ENCODE measurements at places on chromosomes 7 and 10.

GRCh38 chr7:88492153-88492552, 185.5 kb upstream of the STEAP4 start:
- no peak for DNase-seq

DNA sequence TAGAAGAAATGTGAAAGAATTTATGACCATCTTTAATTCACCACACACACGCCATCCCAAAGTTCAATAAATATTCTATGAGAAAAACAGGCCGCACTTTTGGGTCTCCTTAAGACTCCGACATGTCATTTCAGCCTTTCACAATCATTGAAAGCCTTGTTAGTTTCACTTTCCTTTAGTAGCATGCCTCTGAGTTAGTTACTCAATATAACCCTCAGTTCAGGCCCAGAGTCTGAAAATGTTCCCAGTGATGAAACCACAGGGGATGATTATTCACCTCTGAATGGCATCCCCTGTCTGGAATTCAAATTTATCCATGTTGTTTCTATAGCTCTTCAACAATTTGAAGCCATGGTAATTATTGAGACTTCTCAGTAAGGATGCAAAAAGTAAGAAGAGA, 278.1 kb upstream of the NRP1 start:
- DNase-seq, result no peak

- DNase-seq, result no peak
Measured at GRCh38 chr10:94224656-94225055, 138.1 kb downstream of the NOC3L start.

DNA sequence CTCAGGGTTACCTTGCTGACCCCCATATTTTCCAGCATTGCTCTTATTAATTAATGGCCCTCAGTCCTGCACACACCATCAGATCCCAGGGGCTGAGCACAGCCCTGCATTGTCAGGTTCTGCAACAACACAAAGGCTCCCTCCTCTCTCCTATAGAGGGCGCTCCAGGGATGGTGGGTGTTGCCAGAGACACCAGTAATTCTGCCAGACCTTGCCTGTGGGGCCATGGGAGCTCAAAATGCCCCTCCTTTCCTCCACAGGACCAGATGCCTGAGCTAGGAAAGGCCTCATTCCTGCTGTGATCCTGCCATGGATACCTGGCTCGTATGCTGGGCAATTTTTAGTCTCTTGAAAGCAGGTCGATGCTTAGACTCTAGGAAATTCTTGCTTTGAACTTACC, 42.8 kb upstream of the PRSS58 start:
- no peak for DNase-seq

- DNase-seq, result no peak
Measured at GRCh38 chr10:89371079-89371478, 6.8 kb upstream of the IFIT1B start.

GRCh38 chr7:51444936-51445335, 128.3 kb upstream of the COBL start:
- DNase-seq, result no peak

- no peak for DNase-seq
Measured at GRCh38 chr7:155861480-155861868, 49.2 kb upstream of the SHH start.

DNA sequence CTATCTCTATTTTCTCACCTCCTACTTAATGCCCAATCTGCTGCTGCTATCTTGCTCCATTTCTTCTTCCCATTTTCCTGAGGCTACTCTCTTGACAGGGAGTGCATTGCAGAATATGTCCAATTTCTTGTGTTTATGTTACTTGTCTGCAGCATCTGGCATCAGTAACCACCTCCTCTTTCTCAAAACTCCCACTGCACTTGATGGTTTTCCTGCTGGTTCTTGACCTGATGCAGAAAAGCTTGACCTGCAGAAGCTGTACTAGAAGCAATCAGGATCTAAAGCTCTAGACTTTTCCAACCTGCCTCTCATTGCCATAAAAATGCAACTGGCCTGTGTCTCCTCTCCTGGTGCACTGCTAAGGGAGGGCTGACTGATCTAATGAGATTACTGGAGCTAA, 287.8 kb downstream of the ZEB1 start:
- DNase-seq, result no peak

- no peak for DNase-seq
Measured at GRCh38 chr7:91287371-91288084, 23.3 kb downstream of the FZD1 start.

- peak; percentile 87 for DNase-seq
Measured at GRCh38 chr10:132516771-132517725, 20.5 kb upstream of the INPP5A start.

DNA sequence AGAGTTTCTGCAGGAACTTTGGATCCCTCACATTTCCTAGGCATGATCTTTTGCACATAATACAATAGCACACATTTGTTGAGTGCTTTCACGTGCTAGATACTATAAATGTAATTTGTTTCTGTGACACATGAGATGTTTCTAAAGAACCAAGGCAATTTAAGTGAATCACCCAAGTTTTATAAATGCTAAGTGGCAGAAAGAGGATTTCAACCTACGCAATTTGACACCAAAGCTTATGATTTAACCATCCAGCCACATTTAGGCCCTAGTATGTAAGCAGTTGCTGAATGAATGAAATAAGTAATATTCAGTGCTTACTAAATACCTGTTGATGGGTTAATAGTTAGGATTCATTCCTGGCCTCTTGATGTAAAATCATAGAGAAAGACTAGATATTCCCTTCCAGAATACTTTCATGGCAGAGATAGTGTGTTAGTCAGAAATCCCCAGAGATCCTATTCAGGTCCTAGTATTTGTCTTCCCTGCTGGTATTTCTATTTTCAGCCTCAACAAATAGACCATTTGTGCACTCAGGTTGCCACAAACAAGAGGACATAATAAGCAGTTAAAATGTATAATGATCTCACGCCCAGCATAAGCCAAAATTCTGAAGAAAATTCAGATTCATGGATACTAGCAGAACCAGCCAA, 572.6 kb downstream of the IPMK start:
- no peak for DNase-seq

DNA sequence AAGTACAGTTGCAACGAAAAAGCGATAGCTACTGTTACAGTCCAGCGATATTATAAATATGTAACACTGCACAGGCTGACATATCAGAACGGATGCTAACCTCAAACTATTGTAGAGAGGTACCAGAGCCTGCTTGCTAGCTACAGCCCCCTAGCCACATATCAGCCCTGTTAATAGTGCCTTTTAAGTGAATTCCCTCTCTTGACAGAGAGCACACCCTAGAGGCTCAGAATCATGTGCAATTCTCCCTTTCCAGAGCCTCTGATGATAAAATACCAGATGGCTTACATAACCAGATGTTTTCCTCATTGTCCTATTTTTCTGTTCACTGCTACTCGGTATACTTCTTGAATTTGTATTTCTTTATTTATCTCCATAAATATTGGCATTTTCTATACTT, 960.7 kb upstream of the CELF2 start:
- no peak for DNase-seq

DNA sequence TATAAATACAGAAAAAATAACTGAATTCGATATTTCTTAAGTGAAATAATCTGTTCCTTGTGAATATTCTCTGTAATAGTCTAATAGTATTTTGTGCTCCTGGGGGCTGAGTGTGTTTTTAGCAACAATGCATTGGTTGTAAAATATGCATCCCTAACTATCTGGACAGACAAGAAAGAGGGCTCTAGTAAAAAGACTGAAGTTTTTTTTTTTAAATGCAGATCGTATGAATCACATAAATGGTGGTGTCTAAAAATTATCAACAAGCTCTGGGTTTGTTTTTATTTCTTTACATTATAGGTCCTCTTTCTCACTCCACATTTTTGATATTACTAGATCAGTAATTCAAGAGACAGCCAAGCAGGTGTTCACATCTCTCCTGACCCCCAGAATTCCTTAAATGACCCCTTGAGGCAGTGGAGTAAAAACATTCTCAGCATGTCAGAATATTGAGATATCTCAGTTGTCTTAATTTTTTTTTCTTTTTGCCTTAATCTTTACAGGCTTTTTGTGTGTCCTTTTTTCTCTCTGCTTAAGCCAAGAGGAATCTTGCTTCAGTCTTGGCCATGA, 18.2 kb downstream of the ARID5B start:
- DNase-seq, result no peak

- DNase-seq, result no peak
Measured at GRCh38 chr7:81073931-81074251, 155.0 kb upstream of the SEMA3C start.

- no peak for DNase-seq
Measured at GRCh38 chr10:63265222-63265617, 132.1 kb downstream of the NRBF2 start.

DNA sequence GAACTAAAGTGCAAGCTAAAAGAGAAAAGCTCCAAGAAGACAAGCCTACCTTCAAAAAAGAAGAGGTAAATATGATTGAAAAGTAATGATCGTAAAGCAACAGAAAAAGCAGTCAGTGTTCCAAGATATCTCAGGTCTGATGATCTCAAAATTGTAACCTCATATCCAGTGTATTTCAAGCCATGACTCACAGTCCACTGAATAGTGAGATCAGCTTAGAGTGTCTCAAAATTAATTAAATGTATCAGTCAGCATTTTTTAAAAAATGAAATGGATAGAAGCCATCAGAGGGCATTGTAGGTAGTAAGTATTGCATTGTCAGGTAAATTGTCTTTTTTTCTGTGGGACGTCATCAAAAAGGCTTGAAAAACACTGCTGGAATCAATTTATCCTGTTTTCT, 50.6 kb upstream of the AGBL3 start:
- DNase-seq, result no peak

DNA sequence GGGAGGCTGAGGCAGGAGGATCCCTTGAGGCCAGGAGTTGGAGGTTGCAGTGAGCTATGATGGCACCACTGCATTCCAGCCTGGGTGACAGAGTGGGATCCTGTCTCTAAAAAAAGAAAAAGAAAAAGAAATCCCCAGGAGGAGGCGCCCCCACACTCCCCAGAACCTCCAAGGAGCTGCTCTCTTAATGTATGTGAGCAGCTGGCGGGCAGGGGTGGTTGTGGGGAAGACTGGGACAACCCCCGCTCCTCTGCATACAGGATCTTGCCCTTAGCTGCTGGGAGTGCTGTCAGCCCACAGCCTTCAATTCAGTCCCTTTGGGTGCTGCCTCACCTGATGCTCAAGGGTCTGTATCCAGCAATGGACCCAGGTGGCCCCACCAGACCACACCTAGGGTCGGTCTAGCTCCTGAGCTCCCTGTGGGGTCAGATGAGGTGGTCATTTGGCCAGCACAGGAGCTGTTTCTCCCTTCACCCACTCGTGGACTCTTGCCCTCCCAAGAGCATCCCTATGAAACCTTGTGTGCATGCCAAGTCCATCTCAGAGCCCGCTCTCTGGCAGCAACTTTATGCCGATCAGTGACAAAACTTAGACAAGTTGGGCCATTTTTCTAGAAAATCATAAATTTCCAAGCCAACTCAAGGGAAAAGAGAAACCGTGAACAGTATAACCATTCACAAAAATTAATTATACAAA, 97.5 kb downstream of the CREM start:
- DNase-seq, result no peak

- no peak for DNase-seq
Measured at GRCh38 chr10:19719284-19719683, 96.9 kb upstream of the PLXDC2 start.

DNA sequence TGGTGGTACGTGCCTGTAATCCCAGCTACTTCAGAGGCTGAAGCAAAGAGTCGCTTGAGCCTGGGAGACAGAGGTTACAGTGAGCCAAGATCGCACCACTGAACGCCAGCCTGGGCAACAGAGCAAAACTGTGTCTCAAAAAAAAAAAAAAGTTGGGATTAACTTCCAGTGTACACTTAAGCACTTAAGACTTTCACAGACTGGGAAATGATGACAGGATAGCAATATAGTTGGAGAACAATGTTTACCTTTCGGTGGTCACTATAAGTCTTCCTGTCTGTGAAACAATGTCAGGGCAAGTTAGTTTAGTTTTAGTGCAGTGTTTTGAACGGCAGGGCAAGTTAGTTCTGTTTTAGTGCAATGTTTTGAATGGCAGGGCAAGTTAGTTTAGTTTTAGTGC, 130.2 kb downstream of the TPST1 start:
- DNase-seq, result no peak

DNA sequence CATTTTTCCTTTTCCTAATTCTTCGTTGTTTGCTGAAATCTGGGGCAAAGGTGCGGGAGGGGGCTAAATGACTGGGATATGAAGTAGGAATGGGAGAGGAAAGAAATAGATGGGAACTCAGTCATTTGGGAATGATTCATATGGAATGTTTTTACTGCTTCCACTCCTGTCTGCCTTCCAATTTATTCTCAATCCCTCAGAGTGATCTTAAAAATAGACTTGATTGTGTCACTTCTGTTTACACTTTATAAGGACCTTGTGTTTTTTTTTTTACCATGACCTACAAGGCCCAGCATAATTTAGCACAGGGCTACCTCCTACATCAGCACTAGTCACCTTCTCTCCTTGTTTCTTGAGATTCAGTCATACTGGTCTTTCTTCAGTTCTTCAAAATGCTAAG, 97.9 kb downstream of the PTEN start:
- DNase-seq, result no peak

DNA sequence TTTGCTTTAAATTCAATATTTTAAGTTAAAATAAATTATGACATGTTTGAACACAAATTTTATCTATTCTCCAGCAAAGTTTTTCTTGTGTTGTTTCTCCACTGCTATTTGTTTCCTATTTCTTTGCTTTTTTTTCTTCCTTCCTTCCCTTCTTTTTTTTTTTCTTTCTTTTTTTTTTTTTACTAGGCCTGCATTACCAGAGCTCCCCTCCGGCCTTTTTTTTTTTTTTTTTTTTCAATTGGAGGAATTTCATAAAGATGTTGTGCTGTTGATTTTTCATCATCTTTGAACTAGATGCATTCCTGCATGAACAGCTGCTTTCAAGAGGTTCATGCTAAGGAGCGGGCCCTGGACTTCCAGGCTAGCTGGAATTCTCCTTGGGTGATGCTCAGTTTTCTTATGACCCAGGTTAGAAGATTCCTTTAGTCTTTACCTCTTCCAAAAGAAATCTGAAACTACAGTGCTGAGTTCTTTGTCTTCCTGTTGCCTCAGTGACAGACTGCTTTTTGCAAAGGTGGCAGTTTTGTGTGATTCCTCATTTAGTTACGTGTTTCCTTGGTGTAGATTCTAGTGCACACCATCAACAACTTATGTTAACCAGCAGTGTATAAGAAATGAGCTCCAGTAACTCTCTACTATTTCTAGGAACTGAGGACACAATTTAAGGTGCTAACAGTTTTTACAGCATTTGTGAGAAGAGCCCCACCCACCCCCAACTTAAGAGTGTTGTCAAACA, 4.8 kb upstream of the CAMK1D start:
- no peak for DNase-seq

- no peak for DNase-seq
Measured at GRCh38 chr10:788796-789748, 99.6 kb upstream of the DIP2C start.

DNA sequence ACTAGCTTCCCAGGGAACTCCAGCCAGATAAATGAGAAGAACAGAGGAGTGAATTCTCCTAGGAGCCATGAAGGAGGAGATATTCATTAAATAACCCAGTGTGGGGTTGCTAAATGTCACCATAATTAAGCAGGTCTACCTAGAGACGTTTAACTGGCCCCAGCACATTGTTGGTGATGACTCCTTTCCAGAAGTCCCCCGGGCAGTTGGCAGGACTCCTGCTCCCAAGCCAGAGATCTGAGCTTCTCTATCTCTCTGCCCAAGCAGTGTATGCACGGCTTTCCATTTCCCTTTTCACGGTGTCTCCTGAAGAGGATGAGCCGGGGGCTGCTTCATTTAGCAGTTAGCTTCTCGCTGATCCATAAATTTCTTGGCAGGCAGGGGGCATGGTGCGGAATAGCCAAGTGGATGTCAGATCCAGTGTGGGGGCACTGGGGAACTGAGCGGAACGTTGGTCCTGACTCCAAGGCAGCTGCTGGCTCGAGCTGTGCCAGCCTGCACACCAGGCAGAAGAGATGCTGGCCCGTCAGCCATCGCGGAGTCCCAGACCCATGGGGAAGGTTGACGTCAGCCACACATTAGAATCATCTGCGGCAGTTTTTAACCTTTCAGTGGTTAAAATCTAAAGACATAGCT, 142.0 kb upstream of the NPY start:
- no peak for DNase-seq

Measured in thoracic aorta (tissue), 2 donors.